NAMALWA (cell line): ENCODE measurements at places on chromosomes 1 and 21.

DNA sequence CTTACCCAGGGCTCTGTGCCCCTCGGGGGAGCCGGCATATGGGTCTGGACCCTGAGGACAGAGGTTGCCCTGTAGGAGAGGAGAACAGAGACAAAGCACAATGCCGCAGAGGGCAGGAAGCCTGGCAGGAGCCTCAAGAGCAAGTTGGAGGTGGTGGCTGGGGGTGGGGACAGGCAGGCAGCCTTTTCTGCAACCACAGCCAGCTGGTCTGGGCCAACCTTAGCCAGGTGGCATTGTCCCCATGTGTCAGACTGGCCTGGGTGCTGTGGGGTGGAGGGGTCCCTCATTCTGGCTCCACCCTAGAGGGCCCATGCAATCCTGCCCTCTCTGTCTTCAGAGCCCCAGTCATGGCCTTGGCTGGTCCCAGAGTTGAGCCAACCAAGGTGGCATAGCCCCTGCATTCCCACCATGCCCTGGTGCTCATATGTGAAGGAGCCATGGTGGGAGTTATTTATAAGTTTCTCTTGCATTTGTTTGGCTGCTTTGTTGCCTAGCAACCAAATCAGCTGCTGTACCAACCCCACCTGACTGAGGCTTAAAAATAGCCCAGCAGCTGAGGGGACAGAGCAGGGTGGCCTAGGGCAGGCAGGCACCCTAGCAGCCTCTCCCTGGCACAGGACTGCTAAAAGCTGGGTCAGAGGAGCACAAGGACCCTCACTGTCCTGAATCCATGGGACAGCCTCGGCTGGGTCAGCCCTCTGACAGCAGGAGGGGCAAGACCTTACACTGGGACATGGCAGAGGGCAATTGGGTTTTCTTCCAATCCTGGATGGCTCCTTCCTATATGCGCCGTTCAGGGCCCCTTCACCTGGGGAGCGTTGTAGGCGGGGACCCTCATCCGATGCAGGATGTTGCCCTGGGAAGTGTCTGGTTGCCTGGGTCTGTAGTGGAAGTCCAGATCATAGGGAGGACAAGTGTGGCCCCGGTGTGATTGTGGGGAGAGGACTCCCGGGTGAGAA, 19.5 kb downstream of the MAP7D1 start:
- DNase-seq: peak; percentile 82

DNA sequence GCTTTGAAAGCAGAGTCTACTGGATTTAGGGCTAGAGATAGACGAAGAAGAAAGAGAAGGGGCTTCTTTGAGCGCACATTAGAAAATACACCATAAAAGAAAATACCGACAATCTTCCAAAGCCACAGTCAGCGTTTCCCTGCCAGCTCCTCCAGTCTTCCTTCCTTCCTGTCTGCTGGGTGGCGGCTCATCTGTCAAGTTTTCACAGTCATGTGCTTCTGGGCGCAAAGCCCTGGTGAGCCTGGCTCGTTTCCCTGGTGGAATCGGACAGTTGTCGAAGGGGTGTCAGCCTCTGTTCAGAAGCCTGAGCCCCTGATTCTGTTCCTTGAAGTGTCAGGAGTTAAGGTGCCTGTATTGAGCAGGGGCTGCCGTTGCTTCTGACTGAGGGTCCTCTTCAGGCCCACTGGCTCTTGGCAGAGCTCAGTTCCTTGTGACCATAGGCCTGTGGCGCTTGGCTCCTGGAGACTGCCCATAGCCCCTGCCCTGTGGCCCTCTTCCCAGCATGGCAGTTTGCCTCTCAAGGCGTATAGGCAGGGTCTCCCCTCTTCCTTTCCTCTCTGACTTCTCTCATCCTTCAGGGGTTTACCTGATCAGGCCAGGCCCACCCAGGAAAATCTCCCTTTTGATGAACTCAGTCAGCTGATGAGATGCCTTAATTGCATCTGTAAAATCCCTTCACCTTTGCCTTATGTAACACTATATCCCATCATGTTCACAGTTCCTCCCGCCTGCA, 58.6 kb downstream of the ADARB1 start:
- DNase-seq: no peak

- no peak for DNase-seq
These were observed 4.8 kb downstream of the PLA2G2F start for GRCh38 chr1:20143734-20144565.

DNA sequence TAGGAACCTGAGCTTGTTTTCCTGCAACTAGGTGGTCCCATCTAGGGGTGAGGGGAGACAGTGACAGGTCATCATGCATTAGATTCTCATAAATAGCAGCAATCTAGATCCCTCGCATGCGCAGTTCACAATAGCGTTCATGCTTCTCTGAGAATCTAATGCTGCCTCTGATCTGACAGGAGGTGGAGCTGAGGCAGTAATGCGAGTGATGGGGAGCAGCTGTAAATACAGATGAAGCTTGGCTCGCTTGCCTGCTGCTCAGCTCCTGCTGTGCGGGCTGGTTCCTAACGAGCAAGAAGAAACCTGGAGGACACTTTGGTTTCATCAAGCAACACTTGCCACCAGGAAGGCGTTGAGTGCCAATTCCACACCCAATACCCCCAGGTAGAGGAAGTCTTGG, 95.1 kb upstream of the OLIG2 start:
- DNase-seq: no peak

DNA sequence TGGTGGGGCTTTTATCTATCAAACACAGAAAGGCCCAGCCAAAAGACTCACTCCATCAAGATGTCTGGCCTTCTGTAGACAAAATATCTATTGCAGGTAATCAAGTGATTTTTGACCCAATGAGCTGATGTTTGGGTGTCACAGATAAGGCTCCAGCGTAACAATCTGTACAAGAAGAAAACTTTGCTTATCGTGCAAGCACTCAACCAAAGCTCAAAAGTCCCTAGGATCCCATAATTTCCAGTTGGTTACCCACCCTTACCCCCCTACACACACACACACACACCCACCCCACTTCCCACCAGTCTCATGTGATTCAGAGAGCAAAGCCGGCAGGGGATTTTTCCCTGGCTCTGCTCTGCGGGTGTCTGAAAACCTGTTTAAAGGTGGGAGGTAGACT, 5.8 kb downstream of the ITPKB start:
- DNase-seq: no peak

- peak; percentile 60 for DNase-seq
These were observed 3.3 kb downstream of the CASZ1 start for GRCh38 chr1:10793129-10793651.

- no peak for DNase-seq
These were observed 137.8 kb downstream of the GALNT2 start for GRCh38 chr1:230204842-230205241.

DNA sequence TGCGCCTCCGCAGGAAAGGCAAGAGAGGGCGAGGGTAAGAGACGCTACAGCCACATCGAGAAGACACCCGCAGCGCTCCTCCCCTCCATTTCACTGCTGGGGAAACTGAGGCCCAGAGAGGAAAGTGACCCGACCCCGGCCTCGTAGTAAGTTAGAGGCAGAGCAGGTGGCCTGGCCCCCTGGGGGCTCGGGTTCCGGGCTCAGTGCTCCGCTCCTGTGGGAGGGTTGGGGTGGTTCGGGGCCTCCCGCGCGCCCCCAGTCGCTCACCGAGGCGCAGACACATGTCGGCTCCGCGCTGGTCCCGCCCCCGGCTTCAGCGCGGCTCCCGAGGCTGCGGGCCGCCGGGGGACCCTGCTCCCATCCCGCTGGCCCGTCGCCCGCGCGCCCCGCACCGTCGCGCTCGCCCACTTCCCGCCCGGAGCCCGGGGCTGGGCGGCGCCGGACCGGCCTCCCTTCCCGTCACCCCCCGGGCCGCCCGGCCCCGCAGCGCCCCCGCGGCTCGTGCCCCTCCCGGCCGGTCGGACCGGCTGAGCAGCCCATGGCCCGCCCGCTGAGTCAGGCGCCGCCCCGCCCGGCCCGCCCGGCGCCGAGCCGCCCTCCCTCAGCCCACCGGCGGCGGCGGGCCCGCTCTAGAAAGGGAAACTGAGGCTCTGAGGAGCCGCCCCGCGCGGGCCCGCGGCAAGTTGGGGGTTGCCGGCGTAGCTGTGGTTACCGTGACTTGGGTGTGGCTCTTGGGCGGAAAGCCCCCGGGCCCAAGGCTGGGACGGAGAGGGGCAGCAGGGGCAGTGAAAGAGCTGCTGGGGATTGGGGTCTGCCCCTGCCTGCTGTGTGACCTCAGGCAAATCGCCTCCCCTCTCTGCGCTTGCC, at the start of gene TMEM54:
TMEM54 (minus strand) TSS at position 434 of the 867 bp plus-strand sequence; CDS start at position 283, 151 bp downstream.
- DNase-seq: no peak

DNA sequence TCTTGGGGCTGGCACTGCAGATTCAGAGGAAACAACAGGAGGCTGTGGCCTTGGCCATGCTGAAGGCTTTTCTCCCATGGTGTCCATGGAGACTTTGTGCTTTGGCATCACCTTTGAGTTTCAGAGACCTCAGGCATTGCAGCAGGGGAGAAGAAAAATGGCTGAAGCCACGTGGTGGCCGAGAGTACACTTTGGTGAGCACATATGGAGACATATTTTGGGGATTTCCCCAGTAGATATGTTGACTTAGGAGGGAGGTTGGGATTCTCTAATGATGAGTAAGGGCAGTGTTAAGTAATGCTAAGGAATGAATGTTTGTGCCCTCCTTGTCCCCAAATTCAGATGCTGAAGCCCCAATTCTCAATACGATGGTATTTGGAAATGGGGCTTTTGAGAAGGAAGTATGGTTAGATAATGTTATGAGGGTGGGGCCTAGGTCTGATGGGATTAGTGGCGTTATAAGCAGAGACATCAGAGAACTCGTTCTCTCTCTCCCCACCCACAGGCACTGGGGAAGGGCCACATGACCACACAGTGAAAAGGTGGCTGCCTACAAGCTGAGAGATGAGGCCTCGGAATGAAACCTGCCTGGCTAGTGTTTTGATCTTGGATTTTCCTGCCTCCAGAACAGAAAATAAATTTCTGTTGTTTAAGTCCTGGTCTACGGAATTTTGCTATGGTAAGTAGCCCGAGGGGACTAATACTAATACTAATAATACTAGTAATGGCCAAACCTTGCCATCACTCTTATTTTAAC, 98.6 kb downstream of the TBX19 start:
- DNase-seq: no peak

DNA sequence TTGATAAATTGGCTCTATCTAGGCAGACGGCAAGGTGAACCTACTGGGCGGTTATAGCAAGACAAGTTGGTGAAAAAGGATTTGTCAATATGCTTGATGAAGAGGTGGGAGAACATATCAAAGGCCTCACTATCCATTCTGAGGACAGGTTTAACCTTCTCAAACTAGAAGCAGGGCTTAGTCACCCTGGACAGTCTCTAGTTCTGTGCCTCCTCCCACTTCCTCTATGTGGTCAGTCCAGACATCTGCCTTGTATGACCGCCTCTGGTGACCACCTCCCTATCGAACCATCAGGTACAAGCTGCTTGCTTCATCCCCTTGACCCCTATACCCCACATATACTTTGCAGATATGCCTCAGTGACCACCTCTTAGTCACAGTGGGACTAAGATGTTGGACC, 2.3 kb upstream of the SCYL3 start:
- no peak for DNase-seq

GRCh38 chr1:52906135-52906603, 15.4 kb downstream of the ECHDC2 start:
- no peak for DNase-seq

GRCh38 chr1:67479146-67479891, 49.1 kb upstream of the SERBP1 start:
- no peak for DNase-seq

GRCh38 chr1:1170215-1171091, 3.2 kb upstream of the TTLL10 start:
- DNase-seq: no peak

- DNase-seq: no peak
These were observed 194.8 kb downstream of the ZZZ3 start for GRCh38 chr1:77487631-77488030.
